Femur (tissue), 1 donor: ENCODE measurements at places on chromosomes 13 and 19.

DNA sequence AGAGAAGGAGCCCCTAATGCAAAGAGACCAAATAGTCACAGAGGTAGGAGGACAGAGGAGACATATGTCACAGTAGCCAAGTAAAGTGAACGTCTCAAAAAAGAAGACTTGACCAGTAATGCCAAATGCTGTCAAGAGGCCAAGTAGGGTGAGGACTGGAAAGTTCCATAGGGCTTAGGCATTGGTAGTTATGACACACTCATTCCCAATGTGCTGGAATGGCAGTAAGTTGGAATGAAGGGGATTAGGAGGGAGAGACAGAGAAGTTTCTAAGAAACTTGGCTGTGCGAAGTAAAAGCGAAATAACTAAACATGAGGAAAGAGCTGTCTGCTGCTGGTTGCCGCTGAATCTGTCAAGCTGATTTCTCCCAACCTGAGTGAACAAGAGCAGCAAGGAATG, 14.9 kb upstream of the FRY start:
- DNase-seq, result no peak

GRCh38 chr13:39347926-39348901, 254.8 kb downstream of the LHFPL6 start:
- DNase-seq, result no peak

GRCh38 chr13:87172166-87172835, 498.9 kb upstream of the SLITRK5 start:
- no peak for DNase-seq

- DNase-seq, result no peak
Measured at GRCh38 chr13:72823724-72824123, 41.8 kb downstream of the PIBF1 start.

DNA sequence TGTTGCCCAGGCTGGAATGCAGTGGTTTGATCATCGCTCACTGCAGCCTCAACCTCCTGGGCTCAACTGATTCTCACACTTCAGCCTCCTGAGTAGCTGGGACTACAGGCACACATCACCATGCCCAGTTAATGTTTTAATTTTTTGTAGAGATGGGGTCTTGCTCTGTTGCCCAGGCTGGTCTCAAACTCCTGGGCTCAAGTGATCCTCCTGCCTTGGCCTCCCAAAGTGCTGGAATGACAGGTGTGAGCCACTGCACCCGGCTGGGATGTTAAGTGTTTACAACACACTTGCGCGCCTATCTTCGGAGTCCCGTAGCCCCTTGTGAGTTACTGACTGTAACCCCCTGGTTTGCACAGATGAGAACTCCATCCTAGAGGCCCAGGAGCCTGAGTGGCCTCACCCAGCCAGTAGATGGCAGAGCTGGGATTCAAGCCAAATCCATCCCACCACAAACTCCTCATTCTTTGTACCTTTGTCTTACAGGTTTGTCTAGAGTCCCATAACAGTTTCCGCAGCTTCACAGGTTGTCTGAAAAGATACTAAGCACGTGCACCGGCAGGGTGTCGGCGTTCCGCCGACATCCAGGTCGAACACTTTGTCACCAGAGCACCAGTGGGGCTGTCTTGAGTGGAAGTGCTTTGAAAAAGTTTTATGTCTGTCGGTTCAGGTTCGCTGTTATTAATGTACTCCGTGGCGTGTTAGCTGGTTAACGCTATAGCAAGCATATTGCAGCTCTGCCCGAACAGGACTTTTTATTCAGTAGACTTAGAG, 14.7 kb downstream of the MAG start:
- DNase-seq, result no peak
